Mesenteric fat pad (tissue), 1 donor: ENCODE measurements at places on chromosomes 2 and 18. TPM values are rescaled to one million over a fixed set of nuclear protein-coding genes. Genes with fewer than 3 reads are reported as not detected.

GRCh38 chr2:46309052-46309953 lies 12.1 kb downstream of the EPAS1 start:
- no peak for DNase-seq

CCDC102B gene
- total RNA-seq = 10.7 TPM

DCDC2C gene
- total RNA-seq = not detected

CCDC68 gene
- 6.0 TPM for total RNA-seq

ZAP70 gene
- total RNA-seq = 1.3 TPM

DNA sequence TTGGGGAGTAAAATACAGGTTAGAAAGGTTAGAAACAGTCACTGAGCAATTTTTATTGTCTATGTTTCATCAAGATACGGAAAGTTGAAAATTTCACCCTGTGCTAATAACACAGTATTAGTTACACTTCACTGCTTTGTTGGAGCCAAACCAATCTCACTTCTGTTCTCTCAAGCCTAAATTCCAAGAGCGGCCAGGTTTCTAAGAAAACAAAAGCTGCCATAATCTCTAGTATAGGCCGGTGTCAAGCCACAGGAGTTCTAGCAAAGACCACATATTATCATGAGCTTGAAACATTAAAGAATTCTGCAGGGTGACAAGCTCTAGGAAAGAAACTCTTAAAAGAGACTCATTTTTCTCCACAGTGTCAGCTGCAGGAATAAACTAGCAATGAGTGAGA lies 128.7 kb downstream of the TXNL1 start:
- DNase-seq = no peak
